Smooth muscle cell of the umbilical artery (primary cell): ENCODE measurements at places on chromosomes 7 and 10. TPM values are rescaled to one million over a fixed set of nuclear protein-coding genes. Genes with fewer than 3 reads are reported as not detected.

LRGUK gene
- total RNA-seq = under 0.01 and 0.09 TPM in 2 replicates

GRM3 gene
- total RNA-seq = not detected in 2 replicates

CALHM3 gene
- total RNA-seq = not detected in 2 replicates

TUBAL3 gene
- not detected in 2 replicates for total RNA-seq

LBX1 gene
- total RNA-seq = not detected in 2 replicates

SMARCD3 gene
- total RNA-seq = 25.7 and 41.3 TPM in 2 replicates

NUTM2E gene
- 0.05 TPM in 1 of 2 replicates, not detected in the other for total RNA-seq

ZNF736 gene
- total RNA-seq = 10.4 and 10.5 TPM in 2 replicates

SHH gene
- total RNA-seq = not detected in 2 replicates

SH2D4B gene
- under 0.01 TPM in 1 of 2 replicates, not detected in the other for total RNA-seq

ICA1 gene
- 0.55 and 1.2 TPM in 2 replicates for total RNA-seq

ESYT2 gene
- total RNA-seq = 111 and 123 TPM in 2 replicates

BCAP29 gene
- total RNA-seq = 43.4 and 61.9 TPM in 2 replicates

NPM3 gene
- 72.4 and 134 TPM in 2 replicates for total RNA-seq

PTPRZ1 gene
- total RNA-seq = 0.65 TPM in 1 of 2 replicates, not detected in the other

CNNM1 gene
- under 0.01 and 0.14 TPM in 2 replicates for total RNA-seq

HOXA2 gene
- total RNA-seq = 0.30 and 0.32 TPM in 2 replicates

PDZD7 gene
- total RNA-seq = 1.2 and 1.5 TPM in 2 replicates

PAPSS2 gene
- total RNA-seq = 149 and 233 TPM in 2 replicates

MBL2 gene
- not detected in 2 replicates for total RNA-seq

STYXL1 gene
- 43.4 and 43.7 TPM in 2 replicates for total RNA-seq

ZDHHC4 gene
- 52.9 and 67.7 TPM in 2 replicates for total RNA-seq

HTR5A gene
- total RNA-seq = not detected in 2 replicates

SRI gene
- 79.0 and 121 TPM in 2 replicates for total RNA-seq

NPFFR1 gene
- not detected in 2 replicates for total RNA-seq

ANKRD61 gene
- total RNA-seq = 0.23 TPM in 1 of 2 replicates, not detected in the other

XPNPEP1 gene
- 133 and 136 TPM in 2 replicates for total RNA-seq

SFRP4 gene
- 0.14 and 0.89 TPM in 2 replicates for total RNA-seq

PHYHIPL gene
- total RNA-seq = not detected in 2 replicates

PNLIPRP3 gene
- not detected in 2 replicates for total RNA-seq

FOXP2 gene
- total RNA-seq = 0.92 and 1.2 TPM in 2 replicates

HTR7 gene
- 11.0 and 22.9 TPM in 2 replicates for total RNA-seq

LRRTM3 gene
- under 0.01 and 0.09 TPM in 2 replicates for total RNA-seq

C10orf62 gene
- total RNA-seq = 0.23 and 0.30 TPM in 2 replicates

PDSS1 gene
- 3.6 and 5.5 TPM in 2 replicates for total RNA-seq
